ENCODE measurements at places on chromosomes 13 and 19. TPM values are rescaled to one million over a fixed set of nuclear protein-coding genes. Genes with fewer than 3 reads are reported as not detected.

- no peak for DNase-seq
These were observed 2.5 kb upstream of the ISYNA1 start for GRCh38 chr19:18440415-18440877.

DNA sequence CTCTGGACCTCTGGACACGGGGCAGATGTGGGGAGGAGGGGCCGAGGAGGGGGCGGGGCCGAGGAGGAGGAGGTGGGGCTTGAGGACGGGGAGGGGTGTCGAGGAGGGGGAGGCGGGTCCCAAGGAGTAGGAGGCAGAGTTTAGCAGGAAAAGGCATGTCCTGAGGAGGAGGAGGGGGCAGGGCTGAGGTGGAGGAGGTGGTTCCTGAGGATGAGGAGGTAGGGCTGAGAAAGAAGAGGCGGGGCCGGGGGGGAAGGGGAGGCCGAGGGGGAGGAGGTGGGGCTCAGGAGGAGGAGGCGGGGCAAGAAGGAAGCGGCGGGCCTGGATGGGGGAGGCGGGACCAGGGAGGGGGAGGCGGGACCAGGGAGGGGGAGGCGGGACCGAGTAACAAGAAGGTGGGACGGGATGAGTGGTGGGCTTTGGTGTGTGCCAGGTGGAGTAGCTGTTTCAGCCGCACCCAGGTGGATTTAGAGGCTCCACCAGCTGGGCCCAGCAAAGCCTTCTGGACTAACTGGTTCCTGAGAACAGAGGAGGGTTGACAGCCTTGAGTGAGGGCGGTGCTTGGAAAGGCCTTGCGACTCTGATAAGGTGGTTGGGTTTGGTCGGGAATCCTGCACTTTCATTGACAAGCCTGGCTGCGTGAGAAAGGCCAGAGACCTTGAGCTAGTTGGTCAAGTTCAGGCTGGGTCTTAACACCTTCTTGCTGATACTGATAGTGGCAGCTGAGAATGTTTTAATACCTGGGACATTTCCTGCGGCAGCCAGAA lies 7.7 kb downstream of the TECR start:
- DNase-seq, result peak; percentile 76

DNA sequence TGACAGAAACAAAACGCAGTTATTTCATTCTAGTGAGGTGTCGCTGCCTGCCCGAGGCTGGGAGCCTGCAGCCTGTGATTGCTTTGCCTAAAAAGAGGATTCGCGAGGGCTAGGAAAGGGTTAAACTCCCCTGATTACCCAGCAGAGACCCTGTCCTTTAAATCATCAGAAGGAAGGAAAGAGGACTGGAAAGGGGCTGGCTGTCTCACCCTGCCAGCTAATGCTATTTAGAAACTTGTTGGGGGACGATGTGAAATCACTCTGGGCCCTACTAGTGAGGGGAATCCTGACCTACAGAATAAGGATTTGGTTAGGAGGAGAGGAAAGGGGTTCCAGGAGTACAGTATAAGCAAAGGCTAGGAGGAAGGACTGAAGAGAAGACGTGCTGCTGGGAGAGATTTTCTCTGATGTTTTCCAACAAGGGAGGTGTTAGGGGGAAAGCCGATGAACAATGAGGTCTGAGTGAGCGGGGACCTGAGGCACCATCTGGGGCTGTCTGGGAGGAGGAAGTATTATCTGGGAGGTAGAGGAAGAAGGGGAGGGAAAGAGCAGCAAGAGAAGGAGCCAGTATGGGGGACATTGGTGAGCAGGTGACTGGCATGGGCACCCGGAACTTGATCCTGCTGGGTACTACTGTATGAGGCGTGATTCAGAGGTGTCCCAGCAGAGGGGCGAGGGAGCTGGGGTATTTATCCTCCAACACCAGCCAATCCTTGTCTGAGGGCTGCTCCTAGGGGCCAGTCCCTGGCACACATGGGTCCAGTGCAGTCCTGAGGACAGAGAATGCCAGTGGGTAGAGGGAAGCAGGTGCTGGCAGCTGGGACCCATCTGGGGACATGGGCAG lies 55.7 kb upstream of the PTPRS start:
- no peak for DNase-seq

GRCh38 chr19:13707915-13708314 lies 56.4 kb upstream of the MRI1 start:
- DNase-seq, result no peak

- no peak for DNase-seq
These were observed 51.6 kb downstream of the RFX2 start for GRCh38 chr19:6058518-6059201.

DNA sequence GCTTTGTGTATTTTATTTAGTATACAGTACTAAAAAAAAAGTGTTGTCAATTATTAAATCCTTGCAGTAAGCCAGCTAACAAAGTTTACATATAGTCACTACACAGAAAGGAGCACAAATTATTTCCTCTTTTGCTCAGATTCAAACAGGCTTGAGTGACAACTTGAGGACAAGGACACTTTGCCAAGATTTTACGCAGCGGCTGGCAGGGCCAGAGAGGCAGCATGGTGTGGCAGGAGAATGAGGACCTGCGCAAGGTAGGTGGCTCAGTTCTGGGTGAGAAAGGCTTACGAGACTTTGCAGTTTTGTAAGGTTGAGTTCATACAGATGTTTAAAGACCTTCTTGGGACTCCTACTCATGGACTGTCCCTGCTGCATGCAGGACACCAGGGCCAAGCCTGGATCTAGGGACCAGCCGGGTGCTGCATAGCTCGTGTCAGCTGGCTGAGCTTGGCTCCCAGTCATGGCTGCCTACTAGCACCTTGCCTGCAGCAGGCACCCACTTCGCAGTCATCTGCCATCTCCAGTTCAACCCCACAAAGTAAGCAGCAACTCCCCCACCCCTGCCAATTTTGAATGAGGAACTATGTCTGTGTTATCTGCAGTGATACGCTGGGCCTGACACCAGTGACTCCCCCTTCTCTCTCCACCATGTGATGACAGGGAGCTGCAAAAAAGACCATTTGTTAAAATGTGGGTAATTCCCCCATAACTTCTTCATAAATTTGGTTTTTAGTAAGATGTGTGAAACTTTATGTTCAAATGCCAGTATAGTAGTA lies 3.7 kb upstream of the TUBA3C start:
- no peak for DNase-seq

DNA sequence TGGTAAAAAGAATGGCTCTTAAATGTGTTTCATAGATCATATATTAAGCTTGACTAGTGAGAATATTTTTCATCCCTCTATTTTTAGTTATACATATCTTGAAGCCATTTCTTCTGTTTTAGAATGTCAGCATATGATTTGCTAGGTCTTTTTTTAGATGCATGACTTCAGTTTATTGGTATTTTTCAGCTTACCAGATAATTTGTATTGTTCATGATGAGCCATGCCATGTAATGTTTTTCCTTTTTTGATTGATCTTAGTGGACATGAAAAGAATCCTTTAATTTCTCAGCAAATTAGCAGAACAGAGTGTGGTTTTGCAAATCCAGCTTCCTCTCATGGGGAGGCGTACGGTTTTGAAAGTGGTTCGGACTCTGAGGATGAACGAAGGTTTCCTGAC lies 168.5 kb downstream of the LMO7 start:
- DNase-seq, result no peak

- no peak for DNase-seq
These were observed 2.1 kb upstream of the GRWD1 start for GRCh38 chr19:48443731-48444128.

GRCh38 chr13:73075954-73076353 lies 17.1 kb downstream of the KLF5 start:
- DNase-seq, result no peak

- no peak for DNase-seq
These were observed 6.2 kb downstream of the PHLDB3 start for GRCh38 chr19:43498233-43498842.

DNA sequence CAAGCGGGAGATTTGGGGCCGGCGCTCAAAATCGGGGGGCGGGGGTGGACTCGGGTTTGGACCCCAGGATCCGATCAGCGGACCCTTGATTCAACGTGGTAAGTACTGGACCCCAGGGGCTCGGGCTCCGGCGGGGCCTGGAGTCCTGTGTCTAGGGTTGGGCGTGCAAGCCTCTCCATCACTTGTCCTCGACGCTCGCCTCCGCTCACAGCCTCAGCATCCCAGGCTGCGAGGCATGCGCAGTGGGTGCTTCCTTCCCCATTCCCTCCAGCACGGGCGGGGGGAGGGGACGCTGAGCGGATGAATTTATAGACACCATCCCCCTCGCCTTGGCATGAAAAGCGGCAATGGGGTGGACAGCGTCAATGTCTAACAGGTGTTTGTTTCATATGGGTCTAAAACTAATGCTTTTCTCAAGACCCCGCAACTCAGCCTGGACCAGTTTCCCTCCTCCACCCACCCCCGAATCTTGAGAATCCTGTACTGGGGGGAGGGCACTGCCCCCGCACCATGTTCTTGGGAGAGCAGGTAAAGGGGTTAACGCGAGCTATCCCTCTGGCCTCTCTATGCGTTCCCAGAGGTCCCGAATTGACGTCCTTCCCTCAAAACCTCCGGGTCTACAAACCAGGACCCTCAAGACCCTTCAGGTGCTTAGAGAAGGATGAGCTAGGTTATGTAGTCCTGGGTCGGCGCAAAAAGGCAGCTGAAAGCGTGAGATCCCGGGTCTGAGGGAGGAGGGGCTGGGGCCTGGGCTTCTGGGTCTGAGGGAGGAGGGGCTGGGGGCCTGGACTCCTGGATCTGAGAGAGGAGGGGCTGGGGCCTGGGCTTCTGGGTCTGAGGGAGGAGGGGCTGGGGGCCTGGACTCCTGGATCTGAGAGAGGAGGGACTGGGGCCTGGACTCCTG lies 579 bp downstream of the CPT1C start:
- peak; percentile 68 for DNase-seq

DNA sequence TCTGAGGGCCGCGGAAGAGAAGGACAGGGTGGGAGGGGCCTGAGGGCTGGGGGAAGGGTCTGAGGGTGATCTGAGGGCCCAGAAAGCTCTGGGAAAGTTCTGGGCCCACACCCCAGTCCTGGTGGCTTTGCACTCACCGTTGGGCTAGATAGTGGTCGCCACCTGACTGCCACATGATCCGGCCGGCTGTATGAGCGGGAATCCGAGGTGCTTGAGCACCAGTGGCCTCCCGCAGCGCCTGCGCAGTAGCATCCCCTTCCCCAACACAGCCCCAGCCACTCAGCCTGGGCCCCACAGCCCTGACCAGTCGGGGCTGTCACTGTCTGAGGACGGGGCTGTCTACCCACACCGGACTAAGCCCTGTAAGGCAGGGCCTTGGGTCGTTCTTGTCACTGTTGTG lies 15.0 kb downstream of the PRODH2 start:
- no peak for DNase-seq

- DNase-seq, result no peak
These were observed 69.1 kb downstream of the CAB39L start for GRCh38 chr13:49374585-49375290.

DNA sequence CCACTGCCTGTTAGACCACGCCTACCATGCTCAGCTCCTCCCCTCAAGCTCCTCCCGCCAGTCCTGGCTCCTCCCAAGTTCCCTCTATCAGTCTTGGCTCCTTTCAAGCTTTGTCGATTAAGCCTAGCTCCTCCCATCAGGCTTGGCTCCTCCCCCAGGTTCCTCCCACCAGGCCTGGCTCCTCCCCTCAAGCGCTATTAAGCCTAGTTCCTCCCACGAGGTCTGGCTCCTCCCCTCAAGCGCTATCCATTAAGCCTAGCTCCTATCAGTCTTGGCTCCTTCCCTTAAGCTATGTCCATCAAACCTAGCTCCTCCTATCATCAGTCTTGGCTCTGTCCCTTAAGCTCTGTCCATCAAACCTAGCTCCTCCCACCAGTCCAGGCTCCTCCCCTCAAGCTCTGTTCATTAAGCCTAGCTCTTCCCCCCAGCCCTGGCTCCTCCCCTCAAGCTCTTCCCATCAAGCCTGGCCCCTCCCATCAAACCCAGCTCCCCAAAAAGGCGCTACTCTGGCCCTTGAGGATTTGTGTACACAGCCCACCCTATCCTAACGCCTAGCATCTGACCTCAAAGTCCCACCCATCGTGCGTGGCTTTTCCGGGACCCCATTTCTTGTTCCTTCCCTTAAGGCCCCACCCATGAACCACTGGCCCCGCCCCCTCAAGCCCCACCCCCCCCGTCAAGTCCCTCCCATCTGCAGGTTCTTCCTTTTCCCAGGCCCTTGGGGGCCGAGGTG lies 10.0 kb downstream of the CAMSAP3 start:
- no peak for DNase-seq

- DNase-seq, result no peak
These were observed 72.3 kb upstream of the UQCRFS1 start for GRCh38 chr19:29285187-29285687.

DNA sequence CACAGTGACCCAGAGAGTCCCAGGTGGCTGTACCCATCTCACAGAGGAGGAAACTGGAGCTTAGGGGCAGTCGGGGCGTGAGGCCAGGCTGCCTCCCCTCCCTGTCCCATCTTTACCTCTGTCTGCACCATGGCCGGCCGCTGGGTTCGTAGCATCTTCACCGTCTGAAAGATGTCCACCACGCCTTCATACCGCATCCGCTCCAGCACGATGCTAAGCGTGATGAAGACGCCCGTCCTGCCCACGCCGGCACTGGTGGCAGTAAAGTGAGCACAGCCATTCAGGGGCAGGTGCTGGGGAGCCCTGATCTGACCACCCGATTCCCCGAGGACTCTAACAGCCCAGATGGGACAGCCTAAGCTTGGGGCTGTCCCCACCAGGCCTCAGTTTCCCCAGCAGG lies 132.8 kb downstream of the PTPRS start:
- no peak for DNase-seq

DNA sequence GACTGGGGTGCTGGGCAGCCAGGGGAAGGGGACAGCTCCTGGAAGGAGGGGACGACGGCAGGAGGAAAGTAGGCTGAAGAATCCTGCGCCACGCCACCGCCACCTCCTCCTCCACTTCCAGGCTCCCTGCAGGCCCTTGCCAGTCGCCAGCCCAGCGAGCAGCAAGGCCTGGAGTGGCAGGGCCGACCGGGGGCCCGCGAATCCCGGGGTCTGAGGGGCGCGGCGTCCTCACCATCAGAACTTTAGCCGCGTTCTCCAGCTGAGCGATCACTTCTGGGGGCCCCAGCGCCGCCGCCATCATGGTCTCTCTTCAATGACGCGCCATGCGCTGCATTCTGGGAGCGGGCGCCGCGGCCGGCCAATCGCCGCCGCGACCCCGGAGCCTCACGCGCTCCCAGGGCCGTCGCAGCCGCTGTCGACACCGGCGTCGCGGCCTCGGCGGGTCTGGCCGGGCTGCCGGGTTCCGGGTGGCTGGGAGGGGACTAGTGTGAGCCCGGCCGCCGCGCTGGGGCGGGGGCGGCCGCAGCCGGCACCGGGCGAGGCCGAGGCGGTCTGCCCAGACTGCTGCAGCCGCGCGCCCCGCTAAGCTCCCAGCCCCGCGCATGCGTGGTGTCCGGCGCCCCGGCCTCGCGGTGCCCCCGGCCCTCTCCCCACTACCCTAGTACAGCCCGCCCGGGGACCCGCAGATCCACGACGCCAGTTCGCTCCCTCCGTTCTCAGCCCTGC lies at the start of gene XPO4:
Gene XPO4 (minus strand): TSS at position 309 of the 726 bp plus-strand sequence. CDS start 8 bp downstream, at position 301.
- DNase-seq, result peak; percentile 86

- no peak for DNase-seq
These were observed 179.4 kb downstream of the NDFIP2 start for GRCh38 chr13:79660361-79660760.

- no peak for DNase-seq
These were observed 164.0 kb upstream of the ZNF507 start for GRCh38 chr19:32181216-32181920.

GRCh38 chr13:90868321-90868920 lies 479.1 kb upstream of the MIR17HG start:
- DNase-seq, result no peak

- DNase-seq, result no peak
These were observed 5.6 kb upstream of the TM9SF2 start for GRCh38 chr13:99495466-99496183.

- DNase-seq, result no peak
These were observed 87.1 kb downstream of the ZNF486 start for GRCh38 chr19:20254121-20254520.

CNFN gene
- not detected for total RNA-seq

ZNF211 gene
- total RNA-seq, result 5.1 TPM

ZNF296 gene
- not detected for total RNA-seq

TMPRSS9 gene
- total RNA-seq, result 0.17 TPM
